ENCODE measurements at places on chromosomes 5 and 9.

DNA sequence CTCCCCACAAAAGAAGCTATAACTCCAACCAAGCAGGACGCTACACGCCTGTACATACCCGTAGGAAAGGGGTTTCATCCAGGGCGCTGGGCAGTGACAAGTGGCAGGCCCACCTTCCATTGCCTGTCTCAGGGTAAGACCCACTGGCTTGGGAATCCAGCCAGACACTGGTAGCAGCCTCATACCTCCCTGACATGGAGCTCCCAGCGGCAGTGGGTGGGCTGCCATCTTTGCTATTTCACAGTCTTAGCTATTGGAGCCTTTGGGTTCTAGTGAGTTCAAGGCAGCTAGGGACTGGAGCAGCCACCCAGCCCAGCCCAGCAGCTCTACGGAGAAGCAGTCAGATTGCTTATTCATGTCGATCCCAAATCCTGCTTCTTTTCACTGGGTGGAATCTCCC is 3.4 kb upstream of the IFNA10 start:
- no peak overlapping the region for H3K4me3 ChIP-seq
- H3K27ac ChIP-seq, result no peak overlapping the region
- H3K36me3 ChIP-seq, result no peaks in the 10 kb centered on the region
- DNase-seq, result no peak
- peaks cover 7% of the 10 kb centered on the region for H3K4me1 ChIP-seq
- peaks cover 13% of the 10 kb centered on the region for H3K27me3 ChIP-seq

DNA sequence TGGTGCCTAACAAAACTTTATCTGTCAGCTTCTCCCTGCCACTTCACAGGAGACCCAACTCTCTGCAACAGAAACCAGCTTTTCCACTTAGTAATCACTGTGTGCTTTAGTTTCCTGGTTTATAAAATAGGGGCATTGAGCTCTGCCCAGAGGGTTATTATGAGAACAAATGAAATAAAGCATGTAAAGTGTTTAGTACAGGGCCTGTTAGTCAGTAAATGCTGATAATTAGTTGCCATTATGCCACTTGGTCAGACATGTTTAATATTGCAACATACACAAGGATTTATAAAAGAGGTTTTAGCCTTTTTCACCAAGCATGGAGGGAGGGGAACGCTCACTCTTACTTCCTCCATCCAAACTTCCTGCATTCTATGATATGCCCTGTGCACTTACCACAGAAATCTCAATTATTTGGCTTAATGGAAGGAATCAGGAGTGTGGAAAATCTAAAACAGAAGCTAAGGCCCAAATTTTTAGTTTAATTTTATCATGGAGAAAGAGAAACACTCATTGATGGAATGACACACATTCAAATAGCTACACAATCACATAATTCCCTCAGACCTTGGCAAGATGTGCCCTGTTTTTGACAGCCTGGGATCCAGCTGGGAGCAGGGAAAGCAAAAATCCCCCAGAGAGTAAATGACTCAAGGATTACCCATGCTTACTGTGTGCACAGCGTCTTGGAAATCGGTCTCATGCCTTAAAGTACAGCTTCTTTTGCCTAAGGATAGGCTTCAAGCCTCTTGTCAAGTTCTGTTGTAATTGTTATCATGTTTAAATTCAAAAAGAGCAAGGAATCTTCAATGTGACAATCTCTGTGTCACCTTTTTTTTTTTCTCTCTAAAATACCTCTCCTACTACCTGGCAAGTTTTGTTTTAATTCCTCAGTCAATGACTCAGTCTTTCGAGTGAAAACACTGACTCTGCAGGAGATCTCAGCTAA is 34.0 kb downstream of the ZNF474 start:
- no peak overlapping the region for H3K27ac ChIP-seq
- no peak for DNase-seq
- peaks cover 3% of the 10 kb centered on the region for H3K27me3 ChIP-seq
- H3K4me1 ChIP-seq, result peaks cover 4% of the 10 kb centered on the region
- H3K4me3 ChIP-seq, result no peak overlapping the region
- H3K36me3 ChIP-seq, result no peaks in the 10 kb centered on the region

- no peak overlapping the region for H3K27ac ChIP-seq
- H3K4me1 ChIP-seq, result no peaks in the 10 kb centered on the region
- no peaks in the 10 kb centered on the region for H3K27me3 ChIP-seq
- no peak overlapping the region for H3K4me3 ChIP-seq
- no peak for DNase-seq
Measured at GRCh38 chr5:122458278-122458872, 146.3 kb downstream of the SNCAIP start.

DNA sequence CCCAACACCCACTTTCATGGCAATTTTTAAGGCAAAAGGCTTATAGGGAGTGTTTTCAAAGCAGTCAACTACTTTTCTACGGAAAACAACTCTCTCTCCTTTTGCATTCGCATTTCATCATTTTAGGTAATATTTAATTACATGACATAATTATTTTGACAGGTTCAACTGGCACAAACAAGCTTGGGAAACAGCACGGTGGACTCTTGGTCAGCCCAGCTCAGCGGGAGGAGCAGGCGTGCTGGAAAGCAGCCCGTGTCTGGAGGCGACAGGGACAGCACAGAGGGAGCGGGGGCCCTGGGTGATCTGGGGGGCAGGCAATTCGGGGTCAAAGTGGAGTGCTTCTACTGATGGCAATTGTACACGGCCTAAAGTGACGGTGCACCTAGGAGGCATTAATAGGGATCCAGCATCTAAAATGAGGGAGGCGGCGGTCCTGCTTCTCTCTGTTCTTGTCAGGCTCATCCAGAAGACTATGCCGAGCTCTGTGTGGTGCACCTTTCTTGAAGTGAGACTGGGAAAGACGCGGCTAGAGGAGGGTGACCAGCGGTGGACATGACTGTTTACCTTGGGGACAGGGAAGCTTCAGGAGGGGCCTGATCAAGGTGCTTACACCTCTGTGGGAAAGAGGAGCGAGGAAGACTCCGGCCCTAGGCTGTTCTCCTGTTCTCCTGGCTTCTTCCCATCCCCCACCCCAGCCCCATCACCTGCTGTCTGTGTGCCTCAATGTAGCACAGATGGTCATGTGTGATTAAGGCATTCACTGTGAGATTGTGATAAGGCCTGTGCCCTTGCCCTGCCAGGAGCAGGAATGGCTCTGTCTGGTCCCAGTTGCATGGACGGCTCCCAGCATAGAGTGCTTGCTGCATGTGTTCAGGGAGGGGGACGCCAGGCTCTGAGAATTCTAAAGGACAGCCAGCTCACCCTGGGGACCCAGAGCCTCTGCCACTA is 3.4 kb downstream of the MYMK start:
- no peak overlapping the region for H3K27ac ChIP-seq
- H3K4me1 ChIP-seq, result no peaks in the 10 kb centered on the region
- no peaks in the 10 kb centered on the region for H3K27me3 ChIP-seq
- no peaks in the 10 kb centered on the region for H3K36me3 ChIP-seq
- no peak for DNase-seq

GRCh38 chr9:34737677-34738260 is 27.8 kb upstream of the CCL21 start:
- H3K27me3 ChIP-seq, result peaks cover 8% of the 10 kb centered on the region
- no peaks in the 10 kb centered on the region for H3K36me3 ChIP-seq
- H3K4me1 ChIP-seq, result no peaks in the 10 kb centered on the region

GRCh38 chr5:130099008-130099407 is 194.7 kb downstream of the CHSY3 start:
- no peak overlapping the region for H3K27ac ChIP-seq
- H3K4me1 ChIP-seq, result no peaks in the 10 kb centered on the region
- no peak overlapping the region for H3K4me3 ChIP-seq
- H3K27me3 ChIP-seq, result peaks cover 6% of the 10 kb centered on the region
- no peak for DNase-seq

DNA sequence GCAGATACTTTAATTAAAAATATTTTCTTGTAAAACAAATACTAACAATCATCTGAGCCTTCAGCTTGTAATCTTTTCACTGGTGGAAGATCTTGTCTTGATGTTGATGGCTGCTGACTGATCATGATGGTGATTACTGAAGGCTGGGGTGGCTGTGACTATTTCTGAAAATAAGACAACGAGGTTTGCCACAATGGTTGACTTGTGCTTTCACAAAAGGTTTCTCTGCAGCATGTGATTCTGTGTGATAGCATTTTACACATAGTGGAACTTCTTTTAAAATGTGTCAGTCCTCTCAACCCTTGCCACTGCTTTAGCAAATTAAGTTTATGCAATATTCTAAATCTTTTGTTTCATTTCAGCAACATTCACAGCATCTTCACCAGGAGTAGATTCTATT is 461.0 kb downstream of the CCDC171 start:
- H3K4me1 ChIP-seq, result no peaks in the 10 kb centered on the region
- DNase-seq, result no peak
- H3K36me3 ChIP-seq, result no peaks in the 10 kb centered on the region
- H3K27me3 ChIP-seq, result no peaks in the 10 kb centered on the region
